ENCODE measurements at places on chromosomes 2 and 18.

- no peak for DNase-seq
These were observed 6.3 kb downstream of the COBLL1 start for GRCh38 chr2:164835302-164835701.

GRCh38 chr2:51706220-51706619, 674.3 kb upstream of the NRXN1 start:
- no peak for DNase-seq

DNA sequence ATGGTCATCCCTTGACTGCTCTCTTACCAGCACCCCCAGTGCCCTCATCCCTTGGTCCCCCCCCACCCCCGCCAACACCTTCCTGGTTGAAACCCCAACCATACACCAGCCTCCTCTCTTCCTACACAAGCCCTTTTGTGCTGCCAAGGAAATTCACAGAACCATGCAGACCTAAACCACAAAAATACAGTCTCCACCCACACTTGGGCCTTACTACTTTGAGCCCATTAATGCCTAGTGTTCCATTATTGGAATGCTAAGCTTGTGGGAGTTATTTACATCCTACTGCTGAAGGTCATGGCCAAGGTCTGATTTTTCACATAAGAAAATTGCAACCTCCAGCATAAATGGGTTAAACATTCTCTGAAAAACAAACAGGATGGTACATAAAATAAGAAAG, 4.1 kb upstream of the CRACDL start:
- no peak for DNase-seq

DNA sequence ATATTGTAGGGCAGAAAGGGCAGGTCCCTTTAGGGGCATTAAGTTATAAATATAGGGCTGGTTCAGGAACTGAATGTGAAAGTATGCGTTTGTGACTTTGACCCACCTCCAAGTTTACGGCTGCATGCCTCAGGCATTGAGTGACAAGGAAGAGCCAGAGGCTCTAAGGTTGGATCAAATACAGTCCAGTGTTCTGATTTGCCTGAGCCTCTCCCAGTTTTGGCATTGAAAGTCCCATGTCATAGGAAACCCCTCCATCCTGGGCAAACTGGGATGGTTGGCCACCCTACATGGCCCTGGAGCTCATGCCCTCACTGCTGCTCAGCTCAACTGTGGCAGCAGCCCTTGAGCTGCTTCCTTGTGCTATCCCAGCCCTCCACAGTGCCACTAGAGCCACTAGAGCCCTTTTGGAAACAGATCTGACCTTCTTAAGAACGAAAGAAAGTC, 29.9 kb downstream of the HK2 start:
- no peak for DNase-seq

GRCh38 chr2:186733414-186733813, 39.6 kb downstream of the FAM171B start:
- DNase-seq: no peak

DNA sequence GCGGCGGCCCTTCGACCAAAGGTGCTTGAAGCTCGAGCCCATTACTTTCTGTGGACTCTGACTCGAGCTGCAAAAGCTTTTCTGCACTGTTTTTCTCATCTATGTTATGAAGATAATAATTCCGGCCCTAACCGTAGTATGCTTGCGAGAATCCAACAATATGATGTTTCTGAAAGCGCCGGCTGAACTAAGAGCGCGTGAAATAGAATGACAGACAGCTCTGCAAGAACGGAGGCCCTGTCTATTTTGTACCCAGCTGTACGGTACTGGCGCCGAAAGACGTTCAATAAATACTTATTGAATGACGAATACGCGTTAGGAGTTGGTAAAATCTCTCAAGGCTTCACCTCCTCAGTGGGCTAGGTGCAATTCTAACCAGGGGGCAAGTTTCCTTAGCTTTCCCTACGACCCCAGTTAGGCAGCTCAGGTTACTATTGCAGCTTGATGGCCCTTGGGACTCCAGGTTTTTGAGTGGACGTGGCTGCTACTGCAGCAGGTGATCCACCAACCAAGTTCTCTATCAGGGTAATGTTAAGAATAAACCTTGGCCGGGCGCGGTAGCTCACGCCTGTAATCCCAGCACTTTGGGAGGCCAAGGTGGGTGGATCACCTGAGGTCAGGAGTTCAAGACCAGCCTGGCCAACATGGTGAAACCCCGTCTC, 570 bp downstream of the SCRN3 start:
- DNase-seq: no peak

- no peak for DNase-seq
These were observed 298.8 kb downstream of the FIGN start for GRCh38 chr2:163436963-163437362.

DNA sequence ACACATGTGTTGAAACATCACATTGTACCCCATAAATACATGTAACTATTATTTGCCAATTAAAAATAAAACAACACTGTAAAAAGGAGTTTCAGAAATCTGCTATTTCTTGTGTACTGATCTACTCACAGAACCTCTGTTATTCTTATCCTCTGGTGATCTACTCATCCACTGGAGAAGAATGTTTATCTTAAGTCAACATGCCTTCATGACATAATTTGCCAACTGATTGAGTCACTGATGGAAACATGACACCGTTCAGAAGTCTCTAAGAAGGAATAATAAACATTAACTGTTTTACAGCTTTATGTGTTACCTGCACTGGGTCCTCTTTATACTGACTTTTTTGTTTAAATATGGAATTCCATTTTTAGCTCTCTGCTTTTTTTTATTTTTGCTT, 555.2 kb downstream of the DCDC2C start:
- DNase-seq: no peak

GRCh38 chr18:41524674-41525470, 430.2 kb upstream of the PIK3C3 start:
- DNase-seq: no peak

DNA sequence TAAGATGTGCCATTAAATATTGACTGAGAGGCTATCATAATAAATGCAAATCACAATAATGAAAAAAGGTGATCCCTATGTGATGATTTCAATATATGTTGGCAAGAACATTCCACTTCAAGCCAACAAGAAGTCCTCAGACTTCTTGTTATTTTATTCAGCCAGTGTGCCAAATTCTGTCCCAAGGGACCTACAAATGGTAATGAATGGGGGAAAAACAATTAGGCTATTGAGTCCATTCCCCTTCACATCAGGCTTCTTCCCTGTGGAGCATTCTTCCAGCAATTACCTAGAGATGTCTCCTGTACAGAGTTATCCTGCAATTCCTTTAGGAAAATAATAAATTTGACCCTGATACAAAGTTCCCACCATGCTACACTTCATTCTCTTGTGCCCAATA, 144.4 kb downstream of the PIEZO2 start:
- no peak for DNase-seq

GRCh38 chr2:217834744-217835513, 167.9 kb downstream of the TNS1 start:
- DNase-seq: no peak

Measured in muscle of arm (tissue), 14 donors.